Effector memory CD8-positive, alpha-beta T cell (primary cell): ENCODE measurements at places on chromosomes 4 and X.

DNA sequence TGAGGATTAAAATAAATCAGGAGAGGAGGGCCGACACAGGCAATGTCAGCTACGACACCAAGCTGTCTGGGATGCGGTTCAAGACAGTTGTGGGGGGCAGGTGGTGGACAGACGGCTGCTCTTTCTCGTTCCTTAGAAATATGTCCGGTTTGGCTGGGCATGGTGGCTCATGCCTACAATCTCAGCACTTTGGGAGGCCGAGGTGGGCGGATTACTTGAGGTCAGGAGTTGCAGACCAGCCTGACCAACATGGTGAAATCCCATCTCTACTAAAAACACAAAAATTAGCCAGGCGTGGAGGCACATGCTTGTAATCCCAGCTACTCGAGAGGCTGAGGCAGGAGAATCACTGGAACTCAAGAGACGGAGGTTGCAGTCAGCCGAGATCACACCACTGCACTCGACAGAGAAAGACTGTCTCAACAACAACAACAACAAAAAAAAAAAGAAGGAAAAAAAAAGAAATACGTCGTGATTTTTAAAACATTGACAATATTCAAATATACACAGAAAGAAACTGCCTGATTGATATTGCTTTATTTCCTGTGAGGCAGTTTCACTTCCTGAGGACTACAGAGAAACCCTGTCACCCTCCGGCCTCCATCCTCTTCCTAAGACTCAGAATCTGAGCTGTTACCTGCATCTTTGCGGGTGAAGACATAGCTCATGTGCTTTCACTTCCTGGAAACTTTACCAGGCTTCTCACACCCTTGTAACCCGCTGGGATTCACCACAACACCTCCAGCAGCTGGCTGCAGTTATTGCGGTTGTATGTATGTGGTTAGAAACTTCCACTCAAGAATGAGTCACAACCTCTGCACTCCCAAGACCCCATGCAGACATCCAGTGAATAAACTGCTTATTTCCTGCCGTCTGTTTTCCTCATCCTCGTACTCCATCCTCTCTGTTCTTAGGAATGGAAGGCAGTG lies 63.8 kb upstream of the STS start:
- peak overlapping the region; percentile 95 for H3K27ac ChIP-seq
- H3K36me3 ChIP-seq: no peaks in the 10 kb centered on the region
- peaks cover 35% of the 10 kb centered on the region for H3K4me1 ChIP-seq
- no peaks in the 10 kb centered on the region for H3K27me3 ChIP-seq
- H3K4me3 ChIP-seq: peak overlapping the region; percentile 74
- DNase-seq: peak; percentile 15

- no peak overlapping the region for H3K4me3 ChIP-seq
- no peak for DNase-seq
- H3K27ac ChIP-seq: no peak overlapping the region
- H3K4me1 ChIP-seq: no peaks in the 10 kb centered on the region
- H3K27me3 ChIP-seq: no peaks in the 10 kb centered on the region
Observed at GRCh38 chr4:40434126-40434687, 99.1 kb downstream of the CHRNA9 start.

- DNase-seq: no peak
- H3K4me3 ChIP-seq: no peak overlapping the region
- no peak overlapping the region for H3K27ac ChIP-seq
- no peaks in the 10 kb centered on the region for H3K4me1 ChIP-seq
- H3K36me3 ChIP-seq: no peaks in the 10 kb centered on the region
Observed at GRCh38 chr4:155748039-155748438, 10.8 kb upstream of the GUCY1B1 start.

- peaks cover 5% of the 10 kb centered on the region for H3K4me1 ChIP-seq
- no peaks in the 10 kb centered on the region for H3K36me3 ChIP-seq
- no peaks in the 10 kb centered on the region for H3K27me3 ChIP-seq
- no peak overlapping the region for H3K4me3 ChIP-seq
Observed at GRCh38 chr4:70802928-70803580, 36.6 kb downstream of the GRSF1 start.

DNA sequence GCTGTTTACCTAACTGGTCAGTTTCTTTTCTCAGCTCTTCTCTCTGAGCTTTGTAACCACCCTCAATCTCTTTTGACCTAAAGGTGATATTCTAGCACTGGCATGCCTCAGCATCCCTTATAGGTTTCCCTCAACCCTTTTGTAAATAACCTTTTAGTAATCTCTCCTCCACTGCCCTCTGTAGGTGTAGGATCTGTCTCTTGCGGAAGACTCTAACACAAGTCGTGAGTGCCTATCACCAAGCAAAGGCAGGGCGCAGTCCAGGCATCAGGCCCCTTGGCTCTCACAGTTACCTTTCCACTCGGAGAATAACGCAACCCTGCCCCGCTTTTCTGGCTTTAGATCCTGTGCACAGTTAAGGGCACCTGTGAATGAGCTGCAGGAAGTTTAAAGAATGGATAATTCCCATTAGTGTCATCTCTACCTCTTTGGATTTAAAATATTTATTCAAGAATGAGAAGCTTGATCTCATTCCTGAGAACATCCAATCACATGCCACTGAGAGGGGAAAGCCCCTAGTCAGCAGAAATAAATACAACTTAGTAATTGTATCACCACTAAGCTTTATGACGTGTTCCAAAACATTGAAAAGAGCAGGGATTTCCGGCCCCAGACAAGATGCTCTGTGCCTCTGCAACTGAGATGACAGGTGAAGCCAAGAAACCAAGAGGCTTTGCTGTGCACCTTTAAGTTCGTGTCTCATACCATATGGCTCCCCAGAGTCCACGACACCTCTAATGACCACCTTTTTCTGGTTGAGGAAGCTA lies 58.8 kb downstream of the SPINK2 start:
- H3K36me3 ChIP-seq: no peaks in the 10 kb centered on the region
- no peaks in the 10 kb centered on the region for H3K27me3 ChIP-seq
- H3K4me3 ChIP-seq: no peak overlapping the region
- DNase-seq: peak; percentile 18
- H3K4me1 ChIP-seq: peaks cover 22% of the 10 kb centered on the region
- H3K27ac ChIP-seq: peak overlapping the region; percentile 49

- peak overlapping the region; percentile 77 for H3K4me3 ChIP-seq
- H3K36me3 ChIP-seq: peaks cover 9% of the 10 kb centered on the region
- peak overlapping the region; percentile 22 for H3K27ac ChIP-seq
- DNase-seq: no peak
Observed at GRCh38 chr4:6268650-6269615, 717 bp upstream of the WFS1 start.

DNA sequence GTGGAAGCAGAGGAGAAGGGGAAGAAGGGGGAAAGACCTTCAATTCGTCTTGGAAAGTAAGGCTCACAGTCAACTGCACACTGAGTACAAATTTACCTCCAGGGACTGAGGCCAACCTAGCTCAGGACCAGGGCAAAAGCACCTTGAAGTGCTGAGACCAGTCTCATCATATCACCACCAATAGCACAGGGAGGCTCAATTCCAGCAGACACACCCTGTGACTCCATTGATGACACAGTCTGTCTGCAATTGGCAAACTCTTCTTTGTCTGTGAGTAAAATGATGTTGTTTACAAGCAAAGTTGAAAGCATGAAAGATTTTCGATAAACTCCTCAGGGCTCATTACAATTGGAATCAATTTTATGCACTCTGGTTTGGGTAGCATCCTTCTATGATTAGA lies 32.3 kb downstream of the TRIML1 start:
- no peak overlapping the region for H3K27ac ChIP-seq
- no peak for DNase-seq
- no peaks in the 10 kb centered on the region for H3K4me1 ChIP-seq
- H3K4me3 ChIP-seq: no peak overlapping the region
- H3K36me3 ChIP-seq: no peaks in the 10 kb centered on the region
- no peaks in the 10 kb centered on the region for H3K27me3 ChIP-seq

DNA sequence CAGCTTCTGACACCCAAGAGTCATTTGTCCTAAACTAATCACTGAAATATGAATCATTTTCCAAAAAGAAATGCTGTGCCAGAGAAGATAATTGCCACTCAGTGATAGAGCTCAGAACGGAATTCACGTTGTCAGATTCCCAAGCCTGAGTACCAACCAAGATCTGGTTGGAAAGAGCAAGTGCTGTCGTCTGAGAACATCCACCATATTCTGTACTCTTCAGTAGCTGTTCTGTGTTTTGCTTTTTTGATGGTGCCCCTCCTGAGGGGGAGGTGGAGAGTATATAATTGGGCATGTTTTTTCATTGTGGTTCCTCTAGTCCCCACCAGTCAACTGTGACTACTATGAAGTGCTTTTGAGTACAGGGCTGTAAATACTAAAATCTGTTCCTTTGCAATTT lies 13.2 kb downstream of the RUFY3 start:
- H3K36me3 ChIP-seq: peaks cover 4% of the 10 kb centered on the region
- peak overlapping the region; percentile 74 for H3K4me3 ChIP-seq
- H3K27me3 ChIP-seq: no peaks in the 10 kb centered on the region
- peaks cover 20% of the 10 kb centered on the region for H3K4me1 ChIP-seq
- DNase-seq: no peak
- H3K27ac ChIP-seq: peak overlapping the region; percentile 79

GRCh38 chrX:118239178-118239870 lies 106.6 kb upstream of the WDR44 start:
- no peak overlapping the region for H3K4me3 ChIP-seq
- H3K27me3 ChIP-seq: peaks cover 13% of the 10 kb centered on the region
- no peaks in the 10 kb centered on the region for H3K4me1 ChIP-seq
- no peak for DNase-seq
- no peaks in the 10 kb centered on the region for H3K36me3 ChIP-seq

DNA sequence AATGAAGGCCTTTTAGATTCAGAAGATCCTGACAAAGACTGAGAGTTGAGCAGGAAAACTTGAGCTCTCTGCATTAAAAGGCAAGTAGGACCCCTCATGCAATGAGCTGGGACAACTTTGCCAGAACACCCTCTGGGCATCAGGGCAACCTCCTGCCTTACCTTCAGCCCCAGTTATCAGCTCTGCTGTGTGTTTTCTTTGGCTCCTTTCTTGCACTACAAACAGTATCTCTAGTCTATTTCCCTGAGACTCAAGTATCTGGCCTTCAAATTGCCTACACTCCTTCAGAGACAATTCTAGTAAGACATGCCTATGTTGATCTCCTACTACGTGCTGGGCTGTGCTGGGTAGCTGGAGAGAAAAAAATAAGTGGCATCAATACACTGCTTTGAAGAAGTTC lies 192.2 kb downstream of the MID1IP1 start:
- no peaks in the 10 kb centered on the region for H3K36me3 ChIP-seq
- H3K4me3 ChIP-seq: no peak overlapping the region
- H3K27ac ChIP-seq: no peak overlapping the region
- no peaks in the 10 kb centered on the region for H3K27me3 ChIP-seq
- H3K4me1 ChIP-seq: no peaks in the 10 kb centered on the region

DNA sequence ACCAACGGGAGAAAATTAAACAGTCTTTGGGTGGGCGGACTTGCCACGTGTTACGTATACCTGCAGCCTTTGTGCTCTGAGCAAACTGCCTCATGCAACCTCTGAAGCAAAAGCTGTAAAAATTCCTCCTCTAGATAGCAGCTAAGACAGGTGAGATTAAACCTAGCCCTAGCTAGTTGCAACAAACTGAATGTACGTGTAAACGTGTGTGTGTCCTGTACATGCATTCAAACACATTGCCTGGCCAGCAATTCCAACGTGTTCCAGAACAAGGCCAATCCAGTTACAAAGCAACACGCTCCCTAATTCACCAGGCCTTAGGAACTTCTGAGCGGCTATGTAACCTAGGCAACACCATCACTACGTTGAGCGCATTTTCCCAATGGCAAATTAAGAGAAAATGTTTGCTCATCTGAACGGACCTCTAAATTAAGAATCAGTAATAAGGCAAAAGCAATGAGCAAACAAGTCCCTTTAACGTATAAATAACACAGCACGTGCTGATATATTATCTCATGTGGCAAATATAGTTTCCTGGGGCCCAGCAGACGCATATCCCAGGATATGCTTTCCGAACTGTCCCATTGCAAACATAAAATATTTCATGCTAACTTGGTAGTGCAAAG lies 792 bp downstream of the PPID start:
- peaks cover 55% of the 10 kb centered on the region for H3K36me3 ChIP-seq
- H3K27me3 ChIP-seq: peaks cover 11% of the 10 kb centered on the region
- H3K27ac ChIP-seq: peak overlapping the region; percentile 99
- peaks cover 23% of the 10 kb centered on the region for H3K4me1 ChIP-seq

- H3K27me3 ChIP-seq: no peaks in the 10 kb centered on the region
- H3K4me3 ChIP-seq: no peak overlapping the region
- DNase-seq: no peak
- no peaks in the 10 kb centered on the region for H3K4me1 ChIP-seq
Observed at GRCh38 chrX:123173833-123174232, 10.2 kb upstream of the GRIA3 start.

GRCh38 chr4:153215921-153216320 lies 11.7 kb downstream of the TRIM2 start:
- peaks cover 65% of the 10 kb centered on the region for H3K27me3 ChIP-seq
- no peak overlapping the region for H3K27ac ChIP-seq
- no peaks in the 10 kb centered on the region for H3K36me3 ChIP-seq

- no peaks in the 10 kb centered on the region for H3K36me3 ChIP-seq
- H3K4me3 ChIP-seq: no peak overlapping the region
- no peak for DNase-seq
- H3K27ac ChIP-seq: no peak overlapping the region
Observed at GRCh38 chr4:20313237-20314030, 61.7 kb downstream of the SLIT2 start.

DNA sequence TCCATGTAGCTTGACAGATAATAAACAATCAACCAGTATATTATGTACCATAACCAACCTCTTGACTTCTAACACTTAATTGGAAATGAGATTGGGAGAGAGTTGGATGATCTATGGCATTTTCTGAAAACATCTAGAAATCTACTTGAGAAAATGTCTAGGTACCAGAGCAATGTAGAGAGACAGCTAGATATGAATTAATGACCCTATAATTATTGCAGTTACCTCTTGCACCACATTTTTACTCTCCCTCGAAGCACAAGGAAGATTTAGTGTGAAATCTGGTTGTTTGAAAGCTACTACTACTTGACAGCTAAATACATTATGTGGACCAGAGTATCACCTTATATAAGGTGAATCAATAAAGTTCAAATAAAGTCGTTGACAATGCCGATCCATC lies 1534.4 kb upstream of the IGFBP7 start:
- no peak for DNase-seq
- no peaks in the 10 kb centered on the region for H3K27me3 ChIP-seq
- no peak overlapping the region for H3K27ac ChIP-seq
- H3K36me3 ChIP-seq: no peaks in the 10 kb centered on the region
- H3K4me3 ChIP-seq: no peak overlapping the region

DNA sequence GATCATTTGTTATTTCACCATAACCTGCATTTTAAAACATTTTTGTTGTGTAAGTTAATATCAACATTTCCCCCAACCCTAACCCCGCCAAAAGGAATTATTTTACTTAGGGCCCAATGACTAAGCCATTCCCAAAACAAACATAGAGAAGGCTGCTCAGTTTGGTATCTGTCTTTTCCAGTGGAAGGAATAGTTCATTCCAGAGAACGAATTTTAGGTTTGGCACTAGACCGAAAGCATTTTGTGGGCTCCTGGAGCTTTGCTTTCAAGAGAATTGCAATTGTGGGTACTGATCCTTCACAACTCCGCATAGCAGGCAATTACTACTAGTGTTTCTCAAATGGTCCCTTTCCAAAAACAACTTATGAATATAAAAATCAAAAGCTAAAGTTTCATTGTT lies 226.7 kb upstream of the MAD2L1 start:
- H3K27me3 ChIP-seq: no peaks in the 10 kb centered on the region
- H3K27ac ChIP-seq: no peak overlapping the region
- no peaks in the 10 kb centered on the region for H3K4me1 ChIP-seq
- no peaks in the 10 kb centered on the region for H3K36me3 ChIP-seq
- no peak for DNase-seq
- H3K4me3 ChIP-seq: no peak overlapping the region

- no peak overlapping the region for H3K4me3 ChIP-seq
- no peaks in the 10 kb centered on the region for H3K36me3 ChIP-seq
- DNase-seq: no peak
- H3K27ac ChIP-seq: no peak overlapping the region
Observed at GRCh38 chr4:181507938-181508337, 735.3 kb upstream of the TENM3 start.
